ENCODE measurements at places on chromosomes 2 and 18.

DNA sequence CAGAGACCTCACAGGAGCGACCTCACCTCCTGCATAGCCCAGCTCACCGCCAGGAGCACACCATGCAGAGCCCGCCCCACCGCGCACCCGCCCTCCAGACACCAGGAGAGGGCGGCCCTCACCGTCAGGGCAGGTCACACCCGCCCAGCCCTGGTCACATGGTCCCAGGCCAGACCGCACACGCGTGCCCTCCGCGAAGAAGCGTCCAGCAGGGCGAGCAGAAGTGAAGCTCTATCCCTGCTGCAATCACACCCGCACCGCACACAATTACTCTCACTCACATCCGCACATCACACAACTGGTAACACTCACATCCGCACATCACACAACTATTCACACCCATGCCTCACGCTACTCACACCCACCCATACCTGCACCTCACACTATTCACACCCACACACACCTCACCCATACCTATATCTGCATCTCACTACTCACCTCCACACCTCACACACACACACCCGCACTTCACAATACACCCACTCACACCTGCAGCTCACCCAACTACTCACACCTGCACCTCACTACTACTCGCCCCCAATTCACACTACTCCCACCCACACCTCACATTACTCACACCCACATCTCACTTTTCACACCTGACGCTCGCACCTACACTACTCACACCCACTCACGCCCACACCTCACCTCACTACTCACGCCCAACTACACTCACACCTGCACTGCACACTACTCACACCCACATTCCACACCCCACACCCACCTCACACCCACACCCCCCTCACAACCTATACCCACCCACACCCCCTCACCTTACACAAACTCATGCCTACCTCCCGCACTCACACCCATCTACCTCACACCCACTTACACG lies 242.0 kb downstream of the HDAC4 start:
- no peak for DNase-seq

DNA sequence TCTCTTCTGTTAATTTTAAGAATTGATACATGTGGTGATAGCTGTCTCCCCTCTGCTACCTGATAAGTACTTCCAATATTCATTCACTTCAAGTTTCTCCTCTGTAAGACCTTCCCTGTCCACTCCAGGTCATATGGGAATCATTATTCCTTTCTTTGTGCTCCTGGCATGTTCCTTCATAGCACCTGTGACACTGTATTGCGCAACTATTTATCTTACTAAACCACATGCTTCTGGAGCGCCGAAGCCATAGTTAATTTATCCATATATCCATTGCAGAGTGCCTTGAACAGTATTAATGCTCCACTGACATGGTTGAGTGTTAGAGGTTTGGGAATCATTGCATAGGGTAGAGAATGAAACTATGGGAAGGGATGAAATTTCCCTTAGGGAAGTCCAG lies 7.9 kb upstream of the PRKD3 start:
- no peak for DNase-seq

DNA sequence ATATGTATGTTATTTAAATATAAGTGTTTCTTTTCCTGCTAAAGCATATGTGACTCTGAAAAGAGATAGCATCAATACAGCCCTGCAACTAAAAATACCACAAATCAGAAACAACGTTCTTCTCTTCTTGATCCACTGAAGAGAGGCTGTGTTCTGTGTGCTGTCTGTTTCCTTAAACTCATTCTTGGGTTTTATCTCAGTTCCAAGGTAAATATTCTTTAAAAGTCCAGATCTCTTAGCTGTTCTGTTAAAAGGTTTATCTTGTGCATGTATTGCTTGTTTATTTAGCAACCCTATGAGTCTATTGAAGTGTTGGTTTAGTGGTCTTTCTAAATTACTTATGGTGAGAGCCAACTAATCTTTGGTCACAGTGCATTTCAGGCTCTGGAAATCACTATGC lies 173.3 kb upstream of the NT5C1B start:
- no peak for DNase-seq

GRCh38 chr2:23655934-23656596 lies 270.9 kb downstream of the ATAD2B start:
- no peak for DNase-seq

GRCh38 chr18:36187193-36187825 lies at the start of gene MOCOS:
Gene MOCOS (plus strand): TSS chr18:36187497. CDS start chr18:36187540, 43 bp downstream.
- no peak for DNase-seq

- no peak for DNase-seq
These were observed 138.6 kb upstream of the FHL2 start for GRCh38 chr2:105537466-105537865.

- DNase-seq: no peak
These were observed 36.5 kb downstream of the TGIF1 start for GRCh38 chr18:3486512-3486911.

DNA sequence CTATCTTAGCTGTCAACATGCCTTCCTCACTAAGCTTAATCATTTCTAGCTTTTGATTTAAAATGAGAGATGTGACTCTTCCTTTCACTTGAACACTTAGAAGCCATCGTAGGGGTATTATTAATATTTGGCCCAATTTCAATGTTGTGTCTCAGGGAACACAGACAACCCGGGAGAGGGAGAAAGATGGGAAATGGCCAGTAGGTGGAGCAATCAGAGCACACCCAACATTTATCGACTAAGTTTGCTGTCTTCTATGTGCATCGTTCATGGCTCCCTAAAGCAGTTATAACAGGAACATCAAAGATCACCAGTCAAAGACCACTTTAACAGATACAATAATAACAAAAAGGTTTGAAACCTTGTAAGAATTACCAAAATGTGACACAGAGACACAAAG lies 110.2 kb downstream of the OLA1 start:
- no peak for DNase-seq

DNA sequence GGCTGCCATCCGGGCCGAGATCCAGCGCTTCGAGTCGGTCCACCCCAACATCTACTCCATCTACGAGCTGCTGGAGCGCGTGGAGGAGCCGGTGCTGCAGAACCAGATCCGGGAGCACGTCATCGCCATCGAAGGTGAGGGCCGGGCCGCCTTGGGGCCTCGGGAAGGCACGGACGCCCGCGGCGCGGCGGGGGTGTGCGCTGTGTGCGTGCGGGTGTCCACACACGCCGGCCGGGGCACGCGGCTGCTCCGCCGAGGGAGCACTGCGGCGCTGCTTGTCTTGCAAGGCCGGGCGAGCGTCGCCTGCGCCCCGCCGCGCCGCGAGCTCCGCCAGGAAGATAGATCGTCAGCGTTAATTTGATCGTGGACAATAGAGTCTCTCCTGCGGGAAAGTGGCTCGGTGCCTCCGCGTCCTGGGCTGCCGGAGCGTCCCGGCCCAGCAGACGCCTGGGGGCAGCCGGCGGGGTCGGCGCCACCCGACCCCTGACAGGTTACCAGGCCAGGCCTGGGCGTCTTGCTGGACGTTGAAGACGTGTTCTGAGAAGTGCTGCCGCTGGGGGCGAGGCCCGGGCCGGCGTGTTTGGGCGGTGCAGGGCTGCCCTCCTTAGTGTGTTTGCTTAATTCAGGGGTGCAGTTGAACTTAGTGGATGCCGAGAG lies 1.0 kb downstream of the AGAP1 start:
- no peak for DNase-seq

DNA sequence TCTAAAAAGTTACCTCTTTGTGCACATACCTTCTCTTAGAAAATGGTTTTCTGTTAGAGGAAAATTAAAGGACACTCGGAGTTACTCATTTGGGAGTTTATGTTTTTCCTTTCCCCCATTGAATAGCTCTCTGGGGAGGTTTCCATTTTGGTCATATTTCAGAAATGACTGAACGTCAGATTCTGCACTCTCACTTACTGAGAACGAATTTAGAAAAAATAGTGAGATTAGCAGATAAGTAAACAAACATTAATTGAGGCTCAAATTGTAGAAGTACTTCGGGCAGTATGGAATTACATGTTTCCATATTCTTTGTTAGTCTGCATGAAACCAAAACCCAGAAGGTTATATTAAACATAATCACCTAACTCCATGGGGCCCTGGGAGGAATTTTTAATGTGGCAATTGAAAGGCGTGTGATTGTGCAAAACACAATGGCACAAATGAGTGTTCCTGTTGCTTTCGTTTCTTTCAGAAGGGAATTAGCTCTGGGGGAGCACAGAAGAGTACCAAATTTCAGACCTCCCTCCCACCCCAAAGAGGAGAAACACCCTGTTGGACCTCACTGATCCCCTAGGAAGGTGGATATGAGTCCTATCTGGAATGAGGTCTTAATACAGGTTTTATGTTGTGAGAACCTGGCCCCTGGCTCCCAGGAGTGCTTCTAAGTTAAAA lies 212.3 kb downstream of the BCL2 start:
- DNase-seq: no peak

- DNase-seq: no peak
These were observed 66.0 kb upstream of the KCTD1 start for GRCh38 chr18:26614374-26614773.

- DNase-seq: no peak
These were observed 37.1 kb downstream of the SLC25A52 start for GRCh38 chr18:31723639-31723989.

- DNase-seq: no peak
These were observed 940.7 kb upstream of the KLHL29 start for GRCh38 chr2:22444281-22444680.

DNA sequence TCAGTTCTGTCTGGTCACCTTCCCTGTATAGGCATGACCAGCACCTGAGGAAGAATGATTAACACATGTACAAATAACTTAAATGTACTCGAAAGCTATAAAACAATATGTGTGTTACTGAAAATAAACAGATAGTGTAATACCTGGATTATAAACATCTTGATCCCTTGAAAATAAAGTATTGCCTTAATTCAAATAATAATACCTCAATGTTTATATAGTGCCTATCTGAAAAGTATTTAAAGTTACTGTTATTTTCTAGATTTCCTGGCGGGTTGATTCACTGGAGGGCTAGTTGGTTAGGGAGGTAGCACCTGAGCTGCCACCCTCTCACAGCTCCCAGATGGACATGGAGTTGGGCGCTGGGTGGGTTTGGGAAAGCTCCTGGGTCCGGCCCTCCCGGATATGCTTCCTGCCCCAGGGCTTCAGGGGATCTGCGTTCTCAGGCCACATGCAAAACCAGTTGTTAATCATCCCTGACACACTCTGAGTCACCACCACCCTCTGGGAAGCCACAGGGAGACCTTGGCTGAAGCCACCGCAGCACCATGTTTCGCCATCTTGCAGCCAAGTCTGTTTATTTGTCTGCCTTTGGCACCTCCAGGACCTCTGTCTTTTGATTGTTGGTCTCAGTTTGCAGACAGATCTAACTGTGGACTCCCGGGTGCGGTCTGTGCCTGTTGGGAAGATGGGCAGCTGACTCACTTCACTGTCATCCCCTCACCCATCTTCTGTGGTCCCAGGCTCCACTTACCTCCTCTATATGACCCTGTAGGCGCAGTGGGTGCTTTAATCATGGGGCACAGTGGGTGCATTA lies 35.3 kb downstream of the RAB31 start:
- peak; percentile 97 for DNase-seq

Measured in MV-4-11 (cell line).